Stimulated activated CD4-positive, alpha-beta T cell treated with anti-CD3 and anti-CD28 coated beads, Interleukin-1b, Interleukin-23, amount 100 ng/mL, for 1 hour (primary cell): ENCODE measurements at places on chromosomes 1 and 21.

- no peak for DNase-seq
These were observed 22.1 kb downstream of the TFB2M start for GRCh38 chr1:246544001-246544400.

DNA sequence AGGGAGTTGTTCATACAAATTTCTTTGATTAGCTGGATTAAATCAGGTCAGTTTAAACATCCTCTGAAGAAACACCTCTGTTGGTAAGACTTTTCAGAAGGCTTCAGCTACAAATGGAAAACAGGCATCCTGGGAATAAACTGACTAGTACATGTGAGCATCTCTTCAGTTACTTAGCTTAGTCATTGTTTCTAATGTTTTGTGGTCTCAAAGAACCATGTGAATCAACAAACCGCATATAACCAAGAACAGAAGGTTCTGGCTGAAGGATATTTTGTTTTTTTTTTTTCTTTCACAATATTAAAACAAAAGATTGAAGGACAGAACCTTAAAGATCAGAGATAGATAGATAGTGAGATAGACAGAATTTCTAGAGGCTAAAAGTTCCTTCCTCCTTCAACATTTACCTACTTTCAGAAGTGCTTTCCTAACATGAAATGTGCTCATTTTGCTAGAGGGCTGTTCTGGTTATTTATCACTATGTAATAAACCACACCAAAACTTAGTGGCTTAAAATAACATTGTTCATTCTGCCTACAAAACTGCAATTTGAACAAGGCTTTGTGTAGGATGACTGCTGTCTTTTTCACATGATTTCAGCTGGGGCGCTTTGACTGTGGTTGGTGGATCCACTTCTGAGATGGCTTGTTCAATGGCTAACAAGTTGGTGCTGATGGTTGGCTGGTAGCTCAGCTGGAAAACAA is 119.8 kb upstream of the PTGFR start:
- DNase-seq = no peak

DNA sequence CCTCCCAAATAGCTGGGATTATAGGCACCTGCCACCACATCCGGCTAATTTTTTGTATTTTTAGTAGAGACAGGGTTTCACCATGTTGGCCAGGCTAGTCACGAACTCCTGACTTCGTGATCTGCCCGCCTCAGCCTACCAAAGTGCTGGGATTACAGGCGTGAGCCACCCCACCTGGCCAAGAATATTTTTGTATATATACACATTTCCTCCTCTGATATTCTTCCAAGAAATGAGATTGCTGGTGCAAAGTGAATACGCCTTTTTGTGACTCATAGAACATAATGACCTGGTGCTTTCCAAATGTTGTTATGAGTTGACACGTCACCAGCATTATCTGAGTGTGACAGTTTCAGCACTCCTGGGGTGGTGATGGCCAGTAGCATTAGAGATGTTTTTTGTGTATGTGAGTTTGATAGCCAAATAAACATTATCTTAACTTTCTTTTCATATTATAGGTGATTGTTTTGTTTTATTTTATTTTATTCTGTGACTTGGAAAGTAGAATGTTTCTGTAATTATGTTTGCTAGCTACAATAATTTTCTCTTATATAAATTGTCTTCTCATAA is 54.9 kb downstream of the KCNK1 start:
- DNase-seq = no peak

DNA sequence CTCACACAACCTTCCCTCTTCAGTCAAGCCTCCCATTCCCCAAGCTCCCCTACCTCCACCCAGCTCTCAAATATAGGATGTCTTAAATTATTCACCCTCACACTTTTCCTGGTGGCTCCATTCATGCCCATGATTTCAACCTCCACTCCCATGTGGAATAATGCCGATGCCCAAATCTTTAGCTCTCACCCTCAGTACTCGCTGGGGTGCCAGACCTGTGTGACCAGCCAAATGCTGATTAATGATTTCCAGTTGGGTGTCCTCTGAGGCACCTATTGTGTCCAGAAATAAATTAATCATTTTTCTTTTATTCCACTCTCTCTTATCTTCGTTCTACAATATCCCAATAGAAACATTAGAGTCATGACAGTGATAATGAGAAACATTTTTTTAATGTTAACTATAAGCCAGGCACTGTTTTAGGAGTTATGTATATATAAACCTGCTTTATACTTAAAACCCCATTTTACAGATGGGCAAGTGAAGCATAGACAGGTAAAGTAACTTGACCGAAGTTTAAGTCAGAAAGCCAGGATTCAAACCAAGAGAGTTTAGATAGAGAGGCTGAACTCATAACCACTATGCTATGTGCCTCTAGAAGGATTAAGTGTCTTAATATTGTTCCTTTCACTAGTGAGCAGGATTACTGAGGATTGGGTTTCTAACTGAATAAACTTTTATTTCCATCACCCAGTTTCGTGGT is 209.7 kb downstream of the DUSP10 start:
- DNase-seq = no peak

DNA sequence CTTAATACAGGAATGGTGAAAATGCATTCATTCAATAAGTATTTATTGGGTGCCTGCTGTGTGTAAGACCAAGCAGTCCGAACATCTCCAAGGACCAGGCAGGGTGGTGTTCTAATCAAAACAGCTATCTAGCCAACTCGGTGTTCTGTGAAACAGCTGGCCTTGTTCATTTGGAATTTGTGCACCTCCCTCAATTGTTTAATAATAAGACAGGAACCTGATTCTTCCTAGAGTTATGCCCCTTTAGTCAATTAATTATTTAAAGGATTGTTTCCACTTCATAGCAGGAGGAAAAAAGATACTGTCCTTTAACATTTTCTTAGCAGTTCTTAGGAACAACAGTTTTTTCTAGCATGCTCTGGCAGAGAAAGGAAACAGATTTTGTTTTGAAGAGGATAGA is 30.4 kb downstream of the S100A10 start:
- no peak for DNase-seq

- DNase-seq = no peak
These were observed 12.1 kb downstream of the USP24 start for GRCh38 chr1:55203064-55203463.

- no peak for DNase-seq
These were observed 2.7 kb upstream of the CDC42BPA start for GRCh38 chr1:227321035-227321434.

GRCh38 chr1:78607944-78608343 is 12.3 kb upstream of the IFI44L start:
- DNase-seq = no peak

- no peak for DNase-seq
These were observed 102.2 kb downstream of the BARHL2 start for GRCh38 chr1:90614872-90615271.

- DNase-seq = no peak
These were observed 40.6 kb upstream of the CYP2J2 start for GRCh38 chr1:59967141-59967697.

DNA sequence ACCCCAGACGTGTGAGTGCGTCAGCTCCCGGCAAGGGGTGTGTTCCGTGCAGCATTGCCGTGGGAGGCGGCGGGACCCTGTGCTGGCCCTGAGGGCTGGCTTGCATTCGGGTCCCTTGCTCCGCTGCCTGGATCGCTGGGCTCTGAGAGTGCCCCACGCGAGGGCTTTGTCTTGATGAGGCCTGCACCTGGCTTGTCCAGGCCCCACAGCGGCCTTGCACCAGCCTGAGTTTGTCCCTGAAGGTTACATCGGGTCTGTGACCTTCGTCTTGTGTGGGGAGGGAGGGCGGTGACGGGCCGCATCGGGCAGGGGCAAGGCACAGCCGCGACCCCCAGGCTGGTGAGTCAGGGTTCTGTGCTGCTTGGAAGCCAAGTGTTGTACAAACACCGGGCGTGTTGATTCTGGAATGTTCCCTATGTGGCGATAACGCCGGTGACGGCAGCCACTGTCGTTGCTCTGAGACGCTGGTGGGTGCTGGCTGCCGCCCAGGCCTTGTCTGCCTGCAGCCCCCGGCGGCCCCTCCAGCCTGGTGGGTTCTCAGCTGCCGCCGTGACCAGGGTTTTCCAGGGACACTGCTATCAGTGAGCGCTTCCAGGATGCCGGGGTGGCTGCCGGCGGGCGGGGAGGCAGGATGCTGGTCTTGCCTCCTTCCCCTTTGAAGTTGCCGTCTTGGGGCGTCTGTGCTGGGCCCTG is 42.9 kb downstream of the SLX9 start:
- DNase-seq = no peak

- no peak for DNase-seq
These were observed 17.0 kb upstream of the POU3F1 start for GRCh38 chr1:38063616-38064015.

- DNase-seq = no peak
These were observed 33.9 kb downstream of the C1orf141 start for GRCh38 chr1:67100833-67101232.

- DNase-seq = no peak
These were observed 30.6 kb upstream of the TADA1 start for GRCh38 chr1:166906647-166907046.

DNA sequence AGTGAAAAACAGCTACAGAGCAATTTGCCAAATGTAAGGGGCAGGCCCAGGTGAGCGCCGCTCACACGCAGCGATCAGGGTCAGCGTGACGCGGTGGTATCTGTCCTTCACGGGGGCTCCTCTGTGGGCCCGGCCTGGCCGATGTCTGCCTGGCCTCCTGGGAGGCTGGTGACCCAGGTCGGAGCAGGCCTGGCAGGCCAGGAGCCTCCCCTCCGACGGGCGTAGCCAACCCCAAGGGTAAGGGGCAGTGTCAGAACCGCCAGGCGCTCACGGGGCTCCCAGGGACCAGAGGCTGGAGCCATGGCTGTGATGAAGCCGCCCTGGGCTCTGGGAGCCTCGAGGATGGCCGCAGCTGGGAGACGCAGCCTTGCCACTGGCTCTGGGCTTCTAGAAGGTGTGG is 72.1 kb downstream of the MORN1 start:
- no peak for DNase-seq

GRCh38 chr21:19440792-19441655 is 1037.4 kb upstream of the TMPRSS15 start:
- no peak for DNase-seq

DNA sequence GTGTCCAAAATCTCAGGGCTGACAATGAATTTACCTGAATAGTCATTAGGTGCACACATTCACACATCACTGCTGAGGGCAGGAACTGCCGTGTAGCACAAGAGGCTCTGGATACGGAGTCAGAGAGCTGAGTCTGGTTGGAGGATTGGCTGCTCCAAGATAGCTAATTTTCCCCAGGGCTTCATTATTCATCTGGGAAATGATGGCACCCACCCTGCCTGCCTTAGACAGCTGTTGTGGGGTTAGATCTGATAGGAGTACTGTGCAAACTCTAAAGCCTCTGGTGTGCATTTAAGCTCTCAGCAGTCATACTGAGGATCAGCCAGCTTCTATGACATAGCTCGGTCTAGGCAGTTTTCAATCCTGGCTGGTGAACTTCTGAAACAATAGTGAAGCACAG is 67.0 kb downstream of the LMX1A start:
- no peak for DNase-seq

DNA sequence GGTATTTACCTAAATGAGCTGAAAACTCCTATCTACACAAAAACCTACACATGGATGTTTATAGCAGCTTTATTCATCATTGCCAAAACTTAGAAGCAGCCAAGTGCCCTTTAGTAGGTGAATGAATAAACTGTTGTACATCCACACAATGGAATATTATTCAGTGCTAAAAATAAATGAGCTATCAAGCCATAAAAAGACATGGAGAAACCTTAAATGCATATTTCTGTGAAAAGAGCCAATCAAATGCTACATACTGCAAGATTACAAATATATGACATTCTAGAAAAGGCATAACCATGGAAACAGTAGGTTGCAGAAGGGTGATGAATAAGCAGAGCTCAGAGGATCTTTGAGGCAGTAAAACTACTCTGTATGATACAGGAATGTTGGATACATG is 23.3 kb downstream of the ABCB10 start:
- DNase-seq = no peak

- no peak for DNase-seq
These were observed at the start of gene DMBX1 for GRCh38 chr1:46489638-46490405. Gene DMBX1, plus strand, starts transcription at chr1:46489836. Its CDS starts 17,175 bp downstream, at chr1:46507011.

GRCh38 chr1:20658166-20658915 is 2.8 kb downstream of the DDOST start:
- no peak for DNase-seq

GRCh38 chr1:65458730-65459396 is 38.4 kb downstream of the LEPR start:
- no peak for DNase-seq

- DNase-seq = no peak
These were observed 19.2 kb downstream of the NFIA start for GRCh38 chr1:61101536-61101935.

GRCh38 chr1:157131281-157131680 is 6.9 kb downstream of the ETV3 start:
- no peak for DNase-seq

DNA sequence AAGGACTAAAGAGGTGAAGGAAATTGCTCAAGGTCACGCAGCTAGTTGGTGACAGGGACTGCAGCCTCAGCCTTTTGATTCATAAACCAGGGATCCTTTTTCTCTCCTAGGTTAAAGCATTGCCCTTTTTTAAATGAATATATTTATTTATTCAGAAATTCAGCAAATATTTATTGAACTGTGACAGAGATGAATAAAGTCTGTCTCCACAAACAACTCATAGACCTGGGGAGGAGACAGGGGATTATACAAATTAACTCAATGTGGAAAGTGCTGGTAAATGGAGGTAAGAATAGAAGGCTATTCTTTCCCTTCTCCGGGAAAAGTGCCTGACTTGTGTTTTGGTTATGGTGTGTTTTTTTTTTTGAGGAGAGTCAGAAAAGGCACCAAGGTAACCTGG is 110.7 kb downstream of the ROR1 start:
- DNase-seq = no peak

- DNase-seq = no peak
These were observed 27.5 kb downstream of the KCNC4 start for GRCh38 chr1:110237386-110238152.

DNA sequence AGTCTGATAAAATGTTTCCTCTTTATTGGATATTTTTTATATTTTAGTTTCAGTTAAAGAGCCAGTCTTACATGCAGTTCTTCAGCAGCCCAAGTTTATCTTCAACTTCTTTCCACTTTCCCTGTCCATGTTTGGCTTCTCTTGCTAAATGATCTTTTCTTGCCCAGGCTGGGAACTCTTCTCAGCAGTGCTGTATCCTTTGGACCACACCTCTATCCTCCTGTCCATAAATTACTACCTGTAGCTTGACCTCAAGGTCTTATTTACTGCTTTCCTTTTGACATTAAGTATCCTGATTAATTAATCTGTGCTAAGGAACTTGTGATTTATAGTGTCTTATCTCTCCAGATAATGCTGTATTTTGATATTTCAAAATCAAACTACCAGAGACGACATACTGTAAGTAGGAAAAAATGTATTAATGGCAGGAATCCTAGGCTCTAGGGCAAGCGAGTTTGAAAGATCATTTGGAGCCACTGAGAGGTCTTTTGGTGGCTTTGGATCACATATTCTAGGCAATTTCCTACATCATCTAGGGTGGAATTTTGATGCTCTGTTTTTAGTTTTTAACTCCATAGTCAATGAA is 20.5 kb upstream of the PDC start:
- no peak for DNase-seq

GRCh38 chr1:226223786-226224244 is 351 bp downstream of the MIXL1 start:
- no peak for DNase-seq

GRCh38 chr1:167450843-167451242 is 67.5 kb downstream of the CD247 start:
- no peak for DNase-seq

- DNase-seq = no peak
These were observed 9.9 kb downstream of the TGFBR3 start for GRCh38 chr1:91876040-91876470.
